Adrenal gland (tissue), 19 donors: ENCODE measurements at places on chromosomes 3 and 15.

DNA sequence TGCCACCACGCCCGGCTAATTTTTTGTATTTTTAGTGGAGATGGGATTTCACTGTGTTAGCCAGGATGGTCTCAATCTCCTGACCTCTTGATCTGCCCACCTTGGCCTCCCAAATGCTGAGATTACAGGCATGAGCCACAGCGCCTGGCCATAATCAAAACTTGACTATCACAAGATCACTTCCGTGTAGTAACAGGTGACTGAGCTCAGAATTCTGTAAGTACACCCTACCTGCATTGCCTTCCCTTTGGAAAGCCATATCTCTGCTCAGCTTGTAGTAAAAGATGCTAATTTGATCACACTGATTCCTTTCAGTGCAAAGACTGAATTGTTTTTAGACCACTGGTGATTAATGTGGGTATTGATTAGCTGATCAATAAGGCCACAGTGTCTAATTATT lies 167.1 kb downstream of the SHOX2 start:
- no peaks in the 10 kb centered on the region for H3K4me1 ChIP-seq
- no peaks in the 10 kb centered on the region for H3K36me3 ChIP-seq
- no peak for DNase-seq
- H3K4me3 ChIP-seq, result no peak overlapping the region
- H3K27me3 ChIP-seq, result no peaks in the 10 kb centered on the region

- no peak for DNase-seq
- H3K4me3 ChIP-seq, result no peak overlapping the region
- H3K27ac ChIP-seq, result no peak overlapping the region
- no peaks in the 10 kb centered on the region for H3K27me3 ChIP-seq
- H3K4me1 ChIP-seq, result no peaks in the 10 kb centered on the region
These were observed 2.7 kb downstream of the LRIG1 start for GRCh38 chr3:66497985-66498671.

- no peak overlapping the region for H3K27ac ChIP-seq
- no peaks in the 10 kb centered on the region for H3K27me3 ChIP-seq
- H3K4me1 ChIP-seq, result no peaks in the 10 kb centered on the region
- no peaks in the 10 kb centered on the region for H3K36me3 ChIP-seq
These were observed 90.0 kb downstream of the ST6GAL1 start for GRCh38 chr3:187020376-187020775.

DNA sequence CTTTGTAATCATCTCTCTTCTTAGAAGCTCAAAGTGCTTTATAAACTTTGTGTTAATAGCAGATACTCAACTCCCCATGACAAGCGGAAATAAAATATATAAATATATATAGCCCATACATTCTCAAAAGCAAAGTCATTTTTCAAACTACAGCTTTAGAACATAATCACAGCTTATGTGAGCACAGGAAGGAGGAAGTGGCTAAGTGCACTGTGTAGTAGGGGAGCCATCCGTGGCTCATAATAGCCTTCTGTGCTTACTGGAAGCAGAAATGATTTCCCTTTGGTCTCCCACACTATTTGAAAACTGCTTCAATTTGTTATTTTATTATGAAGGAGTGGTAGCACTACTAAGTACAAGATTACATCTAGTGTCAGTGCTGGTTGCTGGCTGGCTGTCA lies 151.4 kb upstream of the ARL6 start:
- no peaks in the 10 kb centered on the region for H3K4me1 ChIP-seq
- DNase-seq, result no peak
- no peaks in the 10 kb centered on the region for H3K27me3 ChIP-seq
- no peak overlapping the region for H3K27ac ChIP-seq
- no peak overlapping the region for H3K4me3 ChIP-seq

DNA sequence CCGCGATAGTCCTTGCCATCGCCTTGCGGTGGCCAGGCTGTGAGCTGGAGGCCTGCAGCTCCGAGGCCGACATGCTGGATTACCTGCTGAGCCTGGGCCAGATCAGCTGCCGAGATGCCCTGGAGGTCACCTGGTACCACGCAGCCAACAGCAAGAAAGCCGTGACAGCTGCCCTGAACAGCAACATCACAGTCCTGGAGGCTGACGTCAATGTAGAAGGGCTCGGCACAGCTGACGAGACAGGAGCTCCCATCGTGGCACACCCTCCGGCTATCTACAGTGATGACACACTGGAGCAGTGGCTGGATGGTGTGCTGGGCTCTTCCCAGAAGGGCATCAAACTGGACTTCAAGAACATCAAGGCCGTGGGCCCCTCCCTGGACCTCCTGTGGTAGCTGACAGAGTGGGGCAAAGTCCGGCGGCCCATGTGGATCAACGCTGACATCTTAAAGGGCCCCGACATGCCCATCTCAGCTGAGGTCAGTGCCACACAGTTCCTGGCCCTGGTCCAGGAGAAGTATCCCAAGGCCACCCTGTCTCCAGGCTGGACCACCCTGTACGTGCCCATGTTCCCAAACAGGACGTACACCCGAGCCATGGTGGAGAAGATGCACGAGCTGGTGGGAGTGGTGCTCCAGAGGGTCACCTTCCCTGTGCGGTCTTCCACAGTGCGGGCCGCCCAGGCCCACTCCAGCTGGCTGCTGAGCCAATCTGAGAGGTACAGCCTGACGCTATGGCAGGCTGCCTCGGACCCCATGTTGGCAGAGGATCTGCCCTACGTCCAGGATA lies 70.2 kb downstream of the FAM43A start:
- no peaks in the 10 kb centered on the region for H3K27me3 ChIP-seq
- no peak overlapping the region for H3K4me3 ChIP-seq
- H3K27ac ChIP-seq, result no peak overlapping the region
- no peaks in the 10 kb centered on the region for H3K36me3 ChIP-seq
- DNase-seq, result no peak
- no peaks in the 10 kb centered on the region for H3K4me1 ChIP-seq

- no peaks in the 10 kb centered on the region for H3K4me1 ChIP-seq
- no peaks in the 10 kb centered on the region for H3K27me3 ChIP-seq
- no peaks in the 10 kb centered on the region for H3K36me3 ChIP-seq
- H3K27ac ChIP-seq, result no peak overlapping the region
These were observed 568.6 kb downstream of the TAFA4 start for GRCh38 chr3:68363796-68364195.

DNA sequence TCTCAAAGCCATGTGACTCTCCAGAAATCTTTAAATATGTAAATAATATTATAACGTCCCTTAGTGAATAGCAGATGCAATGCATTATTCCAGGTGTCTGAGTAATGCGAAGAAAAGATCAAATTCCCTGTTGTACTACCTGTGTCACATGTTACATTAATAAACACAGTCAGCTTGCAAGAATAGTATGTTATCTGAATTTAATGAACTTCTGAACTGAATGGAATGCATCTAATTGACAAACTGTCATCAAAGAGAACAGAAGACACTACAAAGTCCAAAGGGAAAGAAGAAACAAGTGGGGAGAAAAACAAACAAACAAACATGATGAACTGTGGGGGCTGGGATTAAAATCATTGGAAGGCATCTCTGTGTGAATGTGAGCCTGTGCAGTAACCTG lies 508.8 kb downstream of the LPP start:
- no peak for DNase-seq
- H3K4me1 ChIP-seq, result no peaks in the 10 kb centered on the region
- H3K27me3 ChIP-seq, result no peaks in the 10 kb centered on the region
- H3K4me3 ChIP-seq, result no peak overlapping the region
- H3K27ac ChIP-seq, result no peak overlapping the region

- no peaks in the 10 kb centered on the region for H3K36me3 ChIP-seq
- H3K4me1 ChIP-seq, result no peaks in the 10 kb centered on the region
- no peak overlapping the region for H3K27ac ChIP-seq
- no peaks in the 10 kb centered on the region for H3K27me3 ChIP-seq
These were observed 459.9 kb downstream of the RAP2B start for GRCh38 chr3:153621953-153622352.

- H3K27ac ChIP-seq, result no peak overlapping the region
- H3K27me3 ChIP-seq, result no peaks in the 10 kb centered on the region
- no peak for DNase-seq
- H3K4me3 ChIP-seq, result no peak overlapping the region
These were observed 149.1 kb upstream of the CD96 start for GRCh38 chr3:111392894-111393398.

DNA sequence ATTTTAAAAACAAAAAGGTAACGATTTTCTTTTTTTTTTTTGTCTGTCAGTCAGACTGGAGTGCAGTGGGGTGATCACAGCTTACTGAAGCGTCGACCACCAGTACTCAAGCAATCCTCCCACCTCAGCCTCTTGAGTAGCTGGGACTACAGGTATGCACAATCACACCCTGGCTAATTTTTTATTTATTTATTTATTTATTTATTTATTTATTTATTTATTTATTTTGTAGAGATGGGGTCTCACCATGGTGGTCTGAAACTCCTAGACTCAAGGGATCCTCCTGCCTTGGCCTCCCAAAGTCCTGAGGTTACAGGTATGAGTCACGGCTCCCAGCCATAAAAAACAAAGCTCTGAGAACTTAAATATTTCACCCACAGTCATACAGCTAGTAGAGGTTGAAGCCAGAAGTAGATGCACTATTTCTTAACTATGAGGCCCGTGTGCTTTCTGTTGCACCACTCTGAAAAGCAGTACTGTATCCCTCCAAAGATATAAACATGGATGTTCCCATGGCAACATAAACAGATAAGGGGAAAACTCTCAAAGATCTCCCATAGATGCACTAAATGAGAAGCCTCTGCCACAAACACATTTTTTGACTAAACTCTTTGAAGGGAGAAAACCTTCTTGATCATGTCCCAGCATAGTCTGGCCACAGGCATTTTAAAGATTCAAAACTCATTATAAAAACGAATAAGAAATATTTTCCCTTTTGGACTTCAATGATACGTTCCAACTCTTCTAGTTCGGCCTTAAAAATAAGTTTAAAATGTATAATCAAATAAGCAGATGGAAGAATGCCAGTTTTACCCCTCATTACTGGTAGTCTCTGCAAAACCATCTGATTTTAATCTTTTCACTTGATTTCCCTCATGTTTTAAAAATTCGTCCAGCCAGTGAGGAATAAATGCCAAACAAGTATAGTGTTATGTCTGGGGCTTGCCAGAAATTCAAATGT lies 162.3 kb upstream of the ARHGEF26 start:
- no peaks in the 10 kb centered on the region for H3K36me3 ChIP-seq
- DNase-seq, result no peak
- no peak overlapping the region for H3K27ac ChIP-seq
- no peaks in the 10 kb centered on the region for H3K27me3 ChIP-seq
- no peak overlapping the region for H3K4me3 ChIP-seq
- no peaks in the 10 kb centered on the region for H3K4me1 ChIP-seq

DNA sequence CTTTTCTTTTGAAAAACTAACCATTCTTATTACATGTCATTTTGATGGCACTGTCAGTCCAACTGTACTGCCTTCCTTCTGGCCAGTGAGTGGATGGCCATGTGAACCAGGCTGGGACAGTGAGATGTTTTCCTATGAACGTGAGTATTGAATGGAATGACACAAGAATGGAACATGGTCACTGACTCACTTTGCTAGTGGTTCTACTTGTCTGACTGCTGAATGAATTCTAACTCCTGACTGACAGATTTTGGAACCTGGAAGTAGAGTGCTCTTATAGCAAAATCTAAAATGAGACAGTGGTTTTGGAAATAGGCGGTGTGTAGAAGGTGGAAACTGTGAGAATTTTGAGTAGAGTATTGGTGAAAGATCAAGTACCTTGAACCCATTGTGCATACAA lies 606.9 kb upstream of the KCNMB2 start:
- no peak overlapping the region for H3K4me3 ChIP-seq
- H3K27me3 ChIP-seq, result no peaks in the 10 kb centered on the region
- H3K27ac ChIP-seq, result no peak overlapping the region
- DNase-seq, result no peak

DNA sequence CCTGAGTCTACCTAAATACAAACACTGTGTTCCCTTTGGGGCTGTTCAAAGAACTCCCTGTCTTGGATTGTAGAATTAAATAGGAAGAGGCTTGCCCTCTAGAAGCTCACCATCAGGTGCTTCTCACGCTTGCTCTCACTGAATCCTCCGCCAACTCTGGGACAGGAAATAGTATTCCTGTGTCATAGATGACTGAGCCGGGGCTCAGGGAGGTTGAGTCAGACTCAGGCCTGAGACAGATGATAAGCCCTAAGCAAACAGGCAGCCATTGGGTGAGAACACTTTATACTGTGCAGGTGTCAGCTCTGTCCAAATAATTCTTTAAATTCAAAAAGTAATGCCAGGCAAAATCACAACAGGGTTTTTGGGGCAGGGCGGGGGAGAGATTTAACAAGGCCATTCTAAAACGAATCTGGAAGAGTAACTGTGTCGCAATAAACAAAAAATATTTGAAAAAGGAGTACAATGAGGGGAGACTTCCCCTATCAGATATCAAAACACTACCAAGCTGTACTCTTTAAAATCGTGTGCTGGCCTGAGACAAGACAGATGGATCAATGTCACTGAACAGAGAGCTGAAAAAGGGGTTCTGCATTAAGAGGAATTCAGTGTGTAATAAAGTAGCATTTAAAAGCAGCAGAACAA lies 59.0 kb downstream of the EPHB3 start:
- no peaks in the 10 kb centered on the region for H3K36me3 ChIP-seq
- peaks cover 10% of the 10 kb centered on the region for H3K4me1 ChIP-seq
- H3K4me3 ChIP-seq, result no peak overlapping the region
- no peaks in the 10 kb centered on the region for H3K27me3 ChIP-seq
- H3K27ac ChIP-seq, result no peak overlapping the region

DNA sequence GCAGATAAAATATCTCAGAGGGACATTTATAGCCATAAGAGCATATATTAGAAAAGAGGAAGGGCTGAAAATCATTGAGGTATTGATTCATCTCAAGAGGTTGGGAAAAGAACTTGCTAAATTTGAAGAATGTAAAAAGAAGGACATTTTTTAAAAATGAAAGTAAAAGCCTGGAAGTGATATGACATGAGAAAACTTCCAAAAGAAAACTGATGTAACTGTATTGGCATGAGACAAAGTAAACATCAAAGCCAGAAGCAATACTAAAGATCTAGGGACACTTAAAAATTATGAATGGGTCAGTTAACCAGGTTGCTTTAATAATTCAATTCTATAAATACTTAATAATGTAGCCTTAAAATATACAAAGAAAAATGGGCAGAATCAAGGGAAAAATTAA lies 31.9 kb downstream of the CEP63 start:
- no peaks in the 10 kb centered on the region for H3K36me3 ChIP-seq
- peaks cover 5% of the 10 kb centered on the region for H3K4me1 ChIP-seq
- H3K27ac ChIP-seq, result no peak overlapping the region

- H3K27me3 ChIP-seq, result no peaks in the 10 kb centered on the region
- no peak for DNase-seq
- H3K36me3 ChIP-seq, result no peaks in the 10 kb centered on the region
- no peak overlapping the region for H3K27ac ChIP-seq
- no peak overlapping the region for H3K4me3 ChIP-seq
These were observed 303.4 kb upstream of the ICE2 start for GRCh38 chr15:60782316-60782715.
